ENCODE measurements at places on chromosomes 12 and 14.

DNA sequence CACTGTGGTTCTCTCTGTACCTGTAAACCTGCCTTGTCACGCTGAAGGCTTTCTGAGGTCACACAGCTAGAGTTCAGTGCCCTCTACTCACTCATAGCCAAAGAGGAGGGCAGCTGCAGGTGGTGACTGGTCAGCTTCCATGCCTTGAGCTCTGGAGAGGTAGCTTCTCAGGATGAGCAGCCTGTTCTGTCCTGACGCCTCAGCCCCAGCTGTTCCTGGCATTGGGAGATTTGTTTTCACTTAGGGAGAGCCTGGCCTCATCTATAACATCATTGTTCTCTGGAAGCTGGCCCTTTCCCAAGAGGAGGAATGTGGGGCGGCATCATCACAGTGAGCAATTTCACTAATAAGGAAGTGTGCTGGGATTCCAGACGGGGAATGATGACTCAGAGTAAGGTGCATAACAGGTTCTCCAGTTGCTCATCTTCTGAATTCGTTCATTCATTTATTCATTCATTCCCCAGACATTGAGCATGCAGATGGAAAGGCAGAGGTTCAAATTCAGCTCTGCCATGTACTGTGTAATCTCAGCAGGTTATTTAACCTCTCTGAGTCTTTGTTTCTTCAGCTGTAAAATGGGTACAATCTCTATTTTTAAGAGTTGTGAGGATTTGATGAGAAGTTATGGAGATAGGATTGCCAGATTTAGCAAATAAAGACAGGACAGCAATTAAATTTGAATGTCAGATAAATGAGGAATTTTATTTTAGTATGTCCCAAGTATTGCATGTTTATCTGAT is 255.8 kb upstream of the CRY1 start:
- no peak for DNase-seq

DNA sequence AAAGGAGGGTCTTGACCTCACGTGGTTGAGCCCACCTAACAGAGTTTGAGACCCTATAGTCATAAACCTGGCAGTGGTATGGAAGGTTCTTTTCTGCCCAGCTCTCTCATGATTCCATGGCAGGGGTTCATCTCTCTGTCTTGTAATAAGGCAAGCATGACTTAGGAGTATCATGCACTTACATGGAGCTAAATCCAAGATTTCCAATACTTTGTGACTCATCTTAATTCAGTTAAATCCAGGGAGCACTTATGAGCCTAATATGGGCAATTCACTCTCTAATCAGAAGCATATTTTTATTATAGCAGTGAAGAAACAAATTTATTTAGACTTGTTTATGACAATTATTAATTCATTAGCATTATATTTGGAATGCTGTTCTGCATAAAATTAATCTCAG is 131.8 kb upstream of the CPSF6 start:
- DNase-seq = no peak

- no peak for DNase-seq
These were observed 27.8 kb downstream of the KCNA5 start for GRCh38 chr12:5071496-5071895.

GRCh38 chr12:49243631-49244030 is 21.3 kb upstream of the TUBA1C start:
- no peak for DNase-seq

DNA sequence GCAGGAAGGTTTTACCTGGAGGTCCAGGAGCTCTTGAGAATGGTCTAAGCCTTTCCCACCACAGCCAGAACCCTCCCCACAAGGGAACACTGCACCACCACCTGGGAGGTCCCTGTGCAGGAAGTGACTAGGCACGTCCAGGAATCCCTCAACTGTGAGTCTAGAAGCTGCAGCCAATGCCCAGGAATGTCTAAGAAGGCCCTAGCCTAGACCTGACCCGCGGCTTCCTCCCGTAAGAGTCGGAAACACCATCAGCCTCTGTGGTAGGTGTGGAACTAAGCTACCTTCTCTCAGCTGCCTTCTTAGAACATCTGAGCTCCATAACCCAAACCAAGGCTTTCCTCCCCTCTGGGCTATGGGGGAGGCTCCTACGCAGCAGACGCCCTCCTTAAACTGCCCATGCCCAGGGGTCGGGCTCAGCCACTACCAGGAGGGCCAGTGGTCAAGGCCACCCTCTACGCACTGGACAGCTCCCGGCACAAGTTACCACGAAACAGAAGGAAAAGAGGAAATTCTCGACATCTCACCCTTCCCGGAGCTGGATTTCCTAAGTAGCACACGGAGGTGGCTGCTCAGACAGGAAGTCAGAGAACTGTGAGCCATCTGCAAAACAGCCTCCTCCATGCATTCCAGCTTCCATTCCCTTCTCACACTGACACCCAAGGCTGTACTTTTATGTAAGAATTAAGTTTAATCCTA is 25.5 kb downstream of the ZFYVE21 start:
- no peak for DNase-seq

DNA sequence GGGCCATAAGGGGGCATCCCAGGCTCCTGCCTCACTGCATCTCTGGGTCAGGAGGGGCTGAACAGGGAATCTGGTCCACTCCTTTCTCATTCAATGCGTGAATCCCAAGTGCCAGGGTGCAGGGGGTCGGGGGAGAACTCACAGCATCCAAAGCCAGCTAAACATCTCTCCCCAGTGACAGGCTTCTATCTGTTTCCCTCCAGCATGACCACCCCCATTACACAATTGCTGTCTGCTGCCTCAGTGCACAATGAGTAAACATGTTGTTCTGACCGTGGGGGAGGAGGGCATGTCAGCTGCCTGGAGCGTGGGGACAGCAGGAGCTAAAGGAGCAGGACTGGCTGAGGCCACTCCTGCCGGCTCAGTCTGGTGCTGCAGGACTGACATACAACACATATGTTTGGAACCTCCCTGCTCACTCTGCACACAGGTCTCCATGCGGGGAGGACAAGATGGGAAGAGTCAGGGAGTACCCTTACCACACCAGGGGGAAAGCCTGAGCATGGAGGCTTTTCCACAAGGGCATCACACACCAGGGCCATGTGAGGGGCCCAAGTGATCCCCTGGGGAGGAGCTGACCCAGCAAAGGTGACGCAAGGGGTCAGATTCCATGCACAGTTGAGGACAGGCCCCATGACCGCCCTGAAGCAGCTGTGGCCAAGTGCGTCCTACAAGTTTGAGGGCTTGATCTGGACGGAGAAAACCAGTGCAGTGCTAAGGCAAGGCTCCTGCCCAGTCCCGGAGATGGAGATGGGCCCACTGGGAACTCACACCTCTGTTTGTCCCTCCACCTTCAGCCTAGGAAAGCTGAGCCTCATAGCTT is 1.4 kb downstream of the TNS2 start:
- peak; percentile 8 for DNase-seq

DNA sequence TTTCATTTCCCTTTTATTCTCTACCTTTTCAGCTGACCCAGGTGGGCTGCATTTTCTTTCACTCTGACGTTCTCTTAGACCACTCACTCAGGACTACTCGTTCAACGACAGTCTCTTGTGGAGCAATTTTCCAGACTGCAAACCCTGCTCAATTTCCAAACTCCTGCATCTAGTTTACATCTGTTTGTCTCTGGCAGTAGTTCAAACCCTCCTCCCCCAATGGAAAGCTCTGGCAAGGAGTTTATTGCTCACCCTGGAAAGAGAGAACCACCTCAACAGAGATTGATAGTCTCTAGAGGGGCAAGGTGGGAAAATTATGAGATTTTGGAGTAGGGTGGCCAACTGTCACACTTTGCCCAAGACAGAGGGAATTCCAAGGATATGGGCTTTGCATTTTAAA is 130.2 kb downstream of the TSHR start:
- no peak for DNase-seq

- DNase-seq = no peak
These were observed 266.0 kb upstream of the BTG1 start for GRCh38 chr12:92411687-92412086.

DNA sequence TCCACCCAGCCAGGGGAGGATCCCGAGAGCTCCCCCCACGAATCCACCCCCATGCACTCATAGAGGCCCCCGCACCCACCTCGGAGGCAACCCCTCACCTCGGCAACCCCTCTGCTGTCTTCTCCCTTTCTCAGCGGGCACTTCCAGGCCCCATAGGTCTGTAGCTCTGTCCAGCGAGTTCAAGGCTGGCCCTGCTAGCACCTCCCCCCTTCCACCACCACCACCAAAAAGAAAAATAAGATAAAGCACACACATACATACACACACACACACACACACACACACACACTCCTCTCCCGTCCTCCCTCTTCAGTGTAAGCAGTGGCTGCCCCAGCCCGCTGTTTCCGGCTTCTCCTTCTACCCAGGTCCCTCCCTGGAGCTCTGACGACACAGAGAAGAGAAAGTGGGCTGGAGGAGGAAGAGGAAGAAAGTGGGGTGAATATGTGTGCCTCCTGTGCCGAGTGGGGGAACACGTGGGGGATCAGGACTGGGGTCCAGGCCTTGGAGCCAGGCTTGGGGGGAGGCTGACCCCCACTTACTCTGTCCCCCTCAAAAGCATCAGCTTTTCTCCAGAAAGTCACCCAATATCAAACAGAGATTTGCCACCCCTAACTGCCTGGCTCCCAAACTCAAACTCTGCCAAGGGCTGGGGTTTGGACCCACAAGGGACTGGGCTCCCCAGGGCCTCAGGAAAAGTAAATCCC is at the start of gene STAT6:
Gene STAT6, minus strand, starts transcription at position 332 of the 704 bp plus-strand sequence. CDS start 3,084 bp downstream, outside the sequence.
- DNase-seq = peak; percentile 75

DNA sequence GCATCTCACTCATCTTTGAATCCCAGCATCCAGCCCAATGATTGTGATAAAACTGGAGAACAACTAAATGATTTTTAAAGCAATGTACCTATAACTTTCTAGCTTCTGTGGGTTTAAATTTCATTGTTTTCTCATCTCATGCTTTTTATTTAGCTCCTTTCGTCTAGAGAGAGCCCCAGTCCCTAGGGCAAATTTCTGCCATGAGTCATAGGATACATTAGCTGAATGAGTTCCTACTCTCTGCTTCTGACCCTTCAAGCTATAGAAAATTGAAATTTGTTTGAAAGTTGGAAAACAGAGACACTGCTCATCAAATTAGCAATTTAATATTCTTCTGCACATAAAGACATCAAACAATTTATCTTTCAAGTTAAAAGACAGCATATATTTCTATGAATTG is 113.9 kb downstream of the KIF21A start:
- no peak for DNase-seq

GRCh38 chr12:130948136-130948535 is 5.6 kb upstream of the ADGRD1 start:
- DNase-seq = no peak

DNA sequence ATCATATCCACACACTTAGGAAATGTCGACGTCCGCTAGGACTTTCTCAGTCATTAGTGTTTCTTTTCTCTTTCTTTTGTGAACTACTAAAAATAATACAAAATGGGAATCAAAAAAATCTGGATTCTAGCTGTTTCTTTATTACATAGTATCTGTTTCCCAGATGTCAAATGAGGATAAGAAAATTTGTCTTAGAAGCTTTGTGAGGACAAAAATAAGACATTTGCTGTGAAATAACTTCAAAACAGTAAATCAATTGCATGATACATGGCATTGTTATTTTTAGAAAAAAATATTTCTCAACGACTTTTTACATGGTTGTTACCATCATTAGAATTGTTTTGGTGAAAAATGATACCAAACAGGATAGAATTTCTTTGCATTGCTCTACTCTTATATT is 71.4 kb upstream of the IFNG-AS1 start:
- no peak for DNase-seq

DNA sequence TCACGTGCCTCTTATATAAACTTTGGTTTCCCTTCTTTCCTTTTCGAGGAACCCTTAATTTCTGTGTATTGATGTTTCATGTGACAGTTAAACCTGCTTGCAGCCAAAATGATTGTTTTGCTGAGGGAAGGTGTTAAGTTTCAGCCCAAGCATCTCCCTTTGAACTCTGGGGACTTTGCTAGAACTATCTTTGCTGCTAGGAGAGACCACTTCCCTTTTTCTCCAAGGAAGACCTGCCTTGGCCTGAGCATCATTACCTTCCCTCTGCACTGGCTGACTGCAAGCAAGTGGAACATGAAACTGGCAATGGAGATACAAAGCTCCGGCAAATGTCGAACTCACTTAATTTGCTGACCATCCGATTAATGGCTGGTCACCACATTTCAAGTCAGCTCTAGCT is 192.8 kb downstream of the GRIN2B start:
- no peak for DNase-seq

DNA sequence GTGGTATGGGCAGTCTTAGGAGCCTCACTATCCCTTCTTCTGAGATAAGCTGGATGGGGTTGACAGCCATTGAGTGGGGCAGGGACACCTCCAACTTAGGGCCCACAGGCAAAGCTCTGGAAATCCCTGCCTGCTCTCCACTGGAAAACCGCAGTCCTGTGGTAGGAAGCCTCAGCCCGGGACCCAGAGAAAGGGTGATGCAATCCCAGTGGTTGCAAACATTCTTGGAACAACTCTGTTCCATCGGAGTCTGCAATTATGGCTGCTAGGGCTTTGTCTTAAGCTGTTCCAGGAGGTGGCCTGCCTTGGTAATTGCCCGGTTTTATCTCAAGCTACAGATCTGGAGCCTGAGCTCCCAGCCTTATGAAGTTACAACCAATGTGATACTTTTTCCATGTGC is 133.4 kb downstream of the DICER1 start:
- no peak for DNase-seq

DNA sequence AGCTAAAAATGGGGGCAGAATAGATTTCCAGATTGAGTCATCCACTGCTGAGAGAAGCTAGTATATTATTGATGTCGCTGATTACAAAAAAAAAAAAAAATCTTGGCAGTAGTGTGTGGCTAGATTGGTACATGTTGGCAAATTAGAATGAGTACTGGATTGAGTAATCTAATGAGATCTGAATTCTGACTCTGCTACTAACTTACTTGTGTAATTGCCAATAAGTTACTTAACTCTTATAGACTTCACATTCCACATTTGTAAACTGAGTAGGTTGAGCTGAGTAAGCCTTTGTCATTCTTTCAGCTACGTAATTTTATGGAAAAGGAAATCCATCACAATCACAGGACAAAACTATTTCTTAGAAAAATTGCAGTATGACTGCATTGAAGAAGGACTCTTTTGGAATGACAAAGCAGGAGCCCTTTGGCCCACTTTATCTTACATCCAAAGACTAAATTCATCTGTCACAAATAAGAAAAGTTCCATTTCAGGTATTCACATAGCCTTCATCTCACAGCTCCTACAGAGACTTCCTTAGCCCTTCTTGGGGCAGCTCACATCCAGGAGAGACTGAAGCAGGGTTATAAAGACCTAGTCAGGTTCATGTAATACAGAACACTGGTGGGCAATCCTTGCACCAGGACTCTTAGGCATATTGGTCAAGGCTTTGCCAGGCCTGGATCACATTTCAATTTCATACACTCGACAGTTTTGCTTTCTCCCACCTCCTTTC is 197.3 kb upstream of the CPNE8 start:
- DNase-seq = no peak
